ENCODE measurements at places on chromosomes 7 and 10.

DNA sequence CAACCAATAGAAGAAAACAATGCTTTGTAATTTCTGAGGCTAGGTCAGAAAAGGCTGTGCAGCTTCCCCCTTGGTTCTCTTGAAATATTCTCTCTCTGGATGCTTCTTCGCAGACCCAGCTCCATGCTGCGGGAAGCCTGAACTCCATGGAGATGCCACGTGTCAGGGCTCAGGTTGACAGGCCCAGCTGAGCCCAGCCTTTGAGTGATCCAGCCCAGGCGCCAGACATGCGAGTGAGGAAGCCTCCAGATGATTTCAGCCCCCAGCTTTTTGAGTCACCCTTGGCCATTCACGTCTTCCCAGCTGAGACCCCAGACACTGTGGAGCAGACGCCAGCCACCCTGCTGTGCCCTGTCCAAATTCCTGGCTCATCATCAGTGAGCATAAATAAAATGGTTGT lies 378.4 kb upstream of the NRP1 start:
- DNase-seq = no peak

- DNase-seq = no peak
Measured at GRCh38 chr7:79352323-79352722, 101.1 kb downstream of the MAGI2 start.

DNA sequence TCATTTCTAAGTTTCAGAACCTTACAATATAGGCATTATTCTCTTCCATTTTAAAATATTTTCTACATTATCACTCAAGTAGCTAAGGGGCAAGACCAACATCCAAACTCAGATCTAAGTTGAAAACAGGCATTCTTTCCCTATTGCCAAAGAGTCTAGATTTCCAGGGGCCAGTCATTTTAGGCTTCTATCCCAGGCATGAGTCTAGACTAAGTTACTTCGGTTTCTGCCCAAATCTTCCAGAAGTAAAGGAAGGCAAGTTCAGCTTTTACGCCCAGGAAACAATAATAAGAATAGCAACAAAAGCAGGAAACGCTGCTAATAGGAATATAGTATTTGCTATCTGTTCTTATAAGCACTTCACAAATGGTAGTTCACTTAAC lies 189.9 kb downstream of the DGKI start:
- DNase-seq = no peak

DNA sequence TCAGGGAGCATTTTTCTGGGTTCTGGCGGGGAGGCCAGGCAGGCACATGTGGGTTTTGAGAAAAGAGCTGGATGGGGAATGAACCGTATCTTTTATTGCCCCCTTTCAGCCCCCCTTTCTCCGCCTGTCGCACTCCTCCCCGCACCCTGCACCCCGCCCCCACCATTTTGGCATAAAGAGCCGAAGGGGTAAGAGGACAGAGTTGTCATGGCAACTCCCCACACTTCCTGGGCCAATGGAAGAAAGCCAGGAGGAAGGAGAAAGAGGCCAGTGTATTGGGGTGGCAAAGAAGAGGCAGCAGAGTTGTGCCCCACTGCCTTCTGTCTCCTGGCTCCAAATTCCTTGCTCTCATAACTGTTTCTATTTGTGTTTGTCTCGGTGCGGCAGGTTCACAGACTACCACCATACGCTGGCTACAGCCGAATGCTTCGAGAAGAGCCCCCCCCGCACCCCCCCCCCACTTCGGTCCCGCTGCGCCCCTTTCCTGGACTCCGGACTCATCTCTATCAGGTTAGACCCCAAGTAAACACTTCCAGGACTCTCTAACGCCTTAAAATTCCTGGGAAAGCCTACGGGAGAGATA lies 3.4 kb downstream of the KCNIP2 start:
- no peak for DNase-seq

DNA sequence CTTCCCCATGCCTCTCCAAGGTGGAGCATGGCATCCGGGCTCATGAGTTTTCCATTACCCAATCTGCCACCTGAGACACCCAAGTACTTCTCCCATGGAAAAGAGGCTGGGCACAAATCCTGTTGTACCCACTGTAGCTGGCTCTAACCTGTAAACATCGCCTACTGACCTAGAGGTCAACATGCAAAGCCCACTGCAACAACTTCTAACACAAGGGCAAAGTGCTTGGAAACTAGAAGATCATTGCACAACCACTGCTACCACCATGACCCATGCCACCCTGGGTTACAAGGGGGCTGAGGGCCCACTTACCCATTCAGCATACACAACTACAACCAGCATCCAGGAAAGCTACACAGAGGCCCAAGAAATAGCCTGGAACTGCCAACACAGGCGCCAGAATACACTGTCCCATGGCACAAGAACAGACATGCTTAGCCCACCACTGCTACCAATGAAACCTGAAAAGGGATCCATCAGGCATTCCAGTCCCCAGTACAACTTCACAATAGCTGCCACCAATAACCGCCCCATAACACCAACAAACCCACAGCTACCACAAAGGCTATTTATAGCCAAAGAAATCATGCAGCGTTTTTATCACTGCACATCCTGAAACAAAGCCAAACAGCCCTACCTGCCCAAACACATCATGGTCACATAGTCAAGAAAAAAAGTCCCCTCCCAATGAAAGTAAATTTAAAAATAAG lies 63.4 kb downstream of the RNF32 start:
- no peak for DNase-seq

DNA sequence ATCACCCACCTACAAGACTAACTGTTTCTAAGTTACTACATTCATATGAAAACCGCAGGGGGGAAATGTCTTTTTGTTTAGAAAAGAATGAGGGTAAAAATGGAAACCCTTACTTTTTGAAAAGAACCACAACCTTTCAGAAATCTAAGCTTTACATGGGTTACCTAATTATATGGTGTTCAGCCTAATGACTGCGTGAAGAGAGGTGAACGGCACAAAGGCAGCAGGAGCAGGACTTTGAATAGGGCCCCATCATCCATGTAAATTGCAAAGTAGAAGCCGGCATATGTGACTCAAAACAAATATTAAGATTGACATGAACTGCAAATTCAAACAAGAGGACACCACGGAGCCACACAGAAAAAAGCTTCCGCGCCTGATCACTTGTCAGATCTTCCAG lies 25.1 kb downstream of the NEBL start:
- DNase-seq = no peak

GRCh38 chr10:124987788-124988187 lies 45.9 kb downstream of the ZRANB1 start:
- DNase-seq = no peak

GRCh38 chr7:106329971-106330733 lies 45.4 kb upstream of the NAMPT start:
- DNase-seq = no peak

DNA sequence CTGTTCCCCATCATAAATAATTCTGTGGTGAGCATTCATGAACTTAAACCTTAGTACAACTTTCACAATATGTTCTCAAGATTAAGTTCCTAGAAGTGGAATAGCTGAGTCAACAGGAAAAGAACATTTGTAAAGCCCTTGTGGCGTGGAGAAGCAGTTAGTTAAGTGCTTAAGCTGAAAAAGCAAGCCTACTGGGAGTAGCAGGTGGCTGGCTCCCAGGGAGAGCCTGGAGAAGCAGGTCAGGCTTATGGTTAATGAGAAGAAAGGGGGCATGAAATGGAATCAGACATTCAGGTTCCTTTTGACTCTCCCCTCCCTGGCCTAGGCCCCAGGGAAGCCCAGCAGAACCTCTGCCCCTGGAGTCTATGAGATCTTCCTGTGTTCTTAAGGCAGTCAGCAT lies 35.3 kb downstream of the VSTM4 start:
- DNase-seq = no peak

DNA sequence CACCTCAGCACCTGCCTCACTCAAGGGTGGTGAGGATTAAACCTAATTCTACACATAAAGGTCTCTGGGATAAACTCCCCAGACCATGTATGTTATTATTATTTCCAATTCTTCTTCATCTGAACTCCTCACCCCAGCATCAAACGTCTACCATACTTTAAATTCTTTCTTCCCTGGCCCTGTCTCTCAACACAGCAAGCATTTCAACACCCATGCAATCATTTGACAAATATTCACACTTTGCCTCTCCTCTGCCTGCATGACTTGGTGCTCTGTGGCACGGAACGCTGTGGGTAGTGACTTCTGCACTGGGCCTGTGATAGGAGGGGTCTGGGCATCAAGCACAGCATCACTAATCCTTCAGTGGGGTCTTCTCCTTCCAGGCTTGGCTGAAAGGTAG lies 490.8 kb downstream of the TNS3 start:
- DNase-seq = no peak

- no peak for DNase-seq
Measured at GRCh38 chr10:127344346-127344745, 148.0 kb upstream of the INSYN2A start.

- DNase-seq = no peak
Measured at GRCh38 chr7:30646154-30646553, 36.1 kb downstream of the CRHR2 start.

GRCh38 chr10:11425296-11425610 lies 186.2 kb downstream of the USP6NL start:
- no peak for DNase-seq

DNA sequence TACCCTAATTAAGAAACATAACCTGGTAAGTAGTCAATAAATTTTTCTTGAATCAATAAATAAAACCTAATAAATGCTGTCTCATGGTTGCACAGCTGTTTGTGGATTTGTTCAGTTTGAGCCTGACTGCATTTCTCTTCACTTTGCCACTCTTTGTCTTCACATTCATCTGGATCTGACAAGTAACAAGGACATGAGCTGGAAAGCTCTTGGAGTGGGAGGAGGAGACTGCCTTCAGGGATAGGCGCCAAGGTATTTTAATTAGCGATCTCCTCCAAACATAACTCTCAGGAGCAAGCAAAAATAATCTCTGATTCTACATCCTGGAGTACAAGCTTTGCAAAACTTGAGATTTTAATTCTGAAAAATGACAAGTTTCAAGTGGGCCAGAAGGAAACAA lies 251.0 kb downstream of the BMPER start:
- DNase-seq = no peak

DNA sequence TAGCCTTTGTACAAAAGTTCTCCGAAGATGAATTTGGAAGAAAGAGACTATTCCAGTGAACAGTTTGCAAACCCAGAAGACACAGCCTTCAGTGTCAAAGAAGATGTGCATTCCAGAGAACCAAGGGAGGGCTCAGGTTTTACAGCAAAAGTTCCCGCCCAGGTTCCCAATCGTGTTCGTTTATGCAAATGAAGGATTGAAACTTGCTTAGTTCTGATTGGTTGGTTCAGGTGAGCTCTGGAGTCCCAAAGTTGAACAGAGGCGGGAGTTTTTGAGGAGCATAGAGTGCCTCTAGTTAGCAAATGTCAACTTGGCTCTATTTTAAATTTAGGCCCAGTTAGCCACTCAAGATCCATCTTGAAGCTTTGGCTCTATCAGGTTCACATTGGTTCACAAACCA lies 51.3 kb downstream of the TMEM270 start:
- DNase-seq = no peak

DNA sequence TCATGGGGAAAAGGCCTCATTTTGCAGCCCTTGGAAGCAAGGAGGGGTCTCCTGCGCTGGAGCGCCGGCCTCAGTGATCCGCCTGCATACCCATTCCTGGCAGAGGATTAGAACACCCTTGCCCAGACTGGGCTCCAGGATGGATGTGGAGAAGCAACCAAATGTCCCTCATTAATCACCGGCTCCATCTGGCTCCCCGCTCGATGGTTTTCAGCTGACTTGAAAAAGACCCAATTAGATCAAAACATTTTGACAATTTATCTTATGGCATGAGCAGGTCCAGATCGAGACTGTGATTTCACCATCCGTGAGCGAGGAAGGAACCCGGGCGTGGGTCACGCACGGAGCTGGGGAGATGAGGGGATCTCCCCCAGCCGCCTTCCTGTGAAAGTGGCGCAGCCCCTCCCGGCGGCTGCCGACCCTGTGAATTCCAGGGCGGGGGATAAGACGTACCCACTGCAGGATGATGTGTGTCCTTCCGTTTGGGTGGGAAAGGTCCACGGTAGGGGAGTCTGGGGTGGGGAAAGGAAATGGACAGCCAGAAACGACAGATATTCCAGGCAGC lies 141.6 kb downstream of the EMX2 start:
- no peak for DNase-seq

- DNase-seq = no peak
Measured at GRCh38 chr10:34434119-34434594, 380.9 kb downstream of the PARD3 start.

DNA sequence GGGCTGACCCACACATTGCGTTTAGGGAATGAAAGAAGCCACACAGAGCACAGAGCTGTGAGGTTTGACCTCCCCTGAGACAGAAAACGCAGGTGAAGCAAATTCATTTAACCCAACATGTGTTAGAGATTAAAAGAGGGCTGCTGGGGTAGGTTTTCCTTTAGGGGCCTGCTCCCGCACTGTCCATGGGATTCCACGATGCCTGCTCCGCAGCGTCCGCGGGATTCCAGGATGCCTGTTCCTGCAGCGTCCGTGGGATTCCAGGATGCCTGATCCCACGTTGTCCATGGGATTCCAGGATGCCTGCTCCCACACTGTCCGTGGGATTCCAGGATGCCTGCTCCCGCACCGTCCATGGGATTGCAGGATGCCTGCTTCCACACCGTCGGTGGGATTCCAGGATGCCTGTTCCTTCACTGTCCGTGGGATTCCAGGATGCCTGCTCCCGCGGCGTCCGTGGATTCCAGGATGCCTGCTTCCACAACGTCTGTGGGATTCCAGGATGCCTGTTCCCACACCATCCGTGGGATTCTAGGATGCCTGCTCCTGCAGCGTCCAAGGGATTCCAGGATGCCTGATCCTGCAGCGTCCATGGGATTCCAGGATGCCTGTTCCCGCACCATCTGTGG lies 78.7 kb downstream of the VIPR2 start:
- DNase-seq = no peak

- no peak for DNase-seq
Measured at GRCh38 chr10:84668186-84668763, 339.9 kb downstream of the CCSER2 start.

GRCh38 chr7:50069613-50070012 lies 23.4 kb downstream of the ZPBP start:
- no peak for DNase-seq

DNA sequence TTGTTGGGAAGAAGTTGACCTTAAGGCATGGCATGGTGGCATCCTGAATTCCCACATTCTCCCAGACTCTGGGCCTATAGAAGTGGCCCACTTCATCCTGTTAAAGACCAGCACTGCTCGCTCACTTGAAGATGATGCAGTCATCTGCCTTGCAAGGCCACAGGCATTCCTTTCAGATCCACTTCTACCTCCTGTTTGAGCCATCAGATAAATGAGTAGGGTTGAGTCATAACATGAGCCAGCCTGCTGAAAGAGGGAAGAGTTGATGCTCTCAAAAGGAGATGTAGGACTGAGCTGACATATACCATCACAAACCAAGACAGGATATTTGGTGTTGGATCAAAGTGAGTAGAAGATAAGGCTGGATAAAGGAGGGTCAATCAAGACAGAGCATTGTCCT lies 1.5 kb upstream of the EBLN1 start:
- no peak for DNase-seq

GRCh38 chr10:50312464-50313437 lies 61.4 kb upstream of the ASAH2 start:
- no peak for DNase-seq

DNA sequence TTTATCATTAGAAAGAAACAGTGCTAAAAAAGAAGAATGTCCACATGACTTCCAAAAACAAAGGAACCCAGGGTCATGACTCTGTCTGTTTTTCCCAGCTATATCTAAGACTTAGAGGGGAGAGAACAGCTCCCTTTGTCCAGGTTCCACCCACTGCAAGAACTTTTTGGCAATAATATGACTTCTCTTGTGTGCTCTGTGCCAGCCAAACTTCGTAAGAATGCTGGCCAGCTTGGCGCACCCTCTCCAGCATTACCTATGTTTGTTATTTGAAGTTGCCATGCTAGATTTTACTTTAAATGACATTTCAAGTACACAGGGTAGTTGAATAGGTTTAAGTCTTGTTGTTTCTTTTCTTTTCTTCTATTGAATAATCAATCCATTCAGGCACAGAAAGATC lies 371.4 kb downstream of the KCNMA1 start:
- DNase-seq = no peak

All from left renal pelvis (tissue), 4 donors.